ENCODE measurements at places on chromosomes 16 and 17.
A peak's percentile ranks its signal among the peaks of the same experiment; 100 is the strongest.

GRCh38 chr17:58577696-58578095 lies 63.3 kb upstream of the MTMR4 start:
- peak; percentile 83 for DNase-seq

DNA sequence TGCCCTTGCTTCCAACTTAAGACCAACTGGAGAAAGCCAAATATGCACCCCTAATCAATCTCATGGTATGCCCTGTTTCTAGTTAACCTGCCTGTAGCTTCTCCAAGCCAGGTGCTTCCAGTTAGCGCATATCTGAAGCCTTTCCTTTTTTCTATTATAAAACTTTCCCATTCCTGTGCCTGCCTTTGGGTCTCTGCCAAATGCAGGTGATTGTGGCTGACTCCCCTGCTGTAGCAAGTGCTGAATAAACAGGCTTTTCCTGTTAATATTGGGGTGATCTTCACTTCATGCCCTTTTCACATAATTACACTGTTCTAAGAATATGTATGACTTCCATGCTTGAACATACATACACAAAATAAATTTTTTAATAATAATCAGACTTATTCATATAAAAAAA lies 207.4 kb downstream of the TANC2 start:
- no peak for DNase-seq

DNA sequence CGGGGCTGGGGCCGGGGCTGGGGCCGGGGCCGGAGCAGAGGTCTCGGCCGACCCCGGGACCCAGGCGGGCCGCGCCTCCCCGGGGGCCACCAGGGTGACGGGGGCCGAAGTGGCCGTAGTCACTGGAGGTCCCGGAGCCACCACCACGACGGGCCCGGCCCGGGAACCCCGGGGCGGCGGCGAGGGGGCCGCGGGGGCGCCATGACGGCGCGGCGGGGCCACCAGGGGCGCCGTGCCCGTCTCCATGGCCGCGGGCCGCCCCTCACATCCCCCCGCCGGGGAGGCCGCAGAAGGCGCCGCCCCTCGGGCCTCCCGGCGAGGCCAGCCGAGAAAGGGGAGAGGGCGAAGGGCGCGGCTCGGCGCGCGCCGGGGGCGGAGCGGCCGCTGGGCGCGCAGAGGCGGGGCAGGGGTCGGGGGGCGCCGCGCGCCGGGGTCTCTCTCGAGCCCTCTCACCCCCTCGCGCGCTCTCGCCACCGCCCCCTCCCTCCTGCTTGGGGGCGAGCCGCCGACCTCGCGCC lies 297 bp downstream of the TBC1D10B start:
- DNase-seq = no peak

GRCh38 chr16:24125214-24125613 lies 130.9 kb upstream of the CACNG3 start:
- no peak for DNase-seq

GRCh38 chr17:69448431-69449102 lies 34.1 kb downstream of the MAP2K6 start:
- peak; percentile 64 for DNase-seq

DNA sequence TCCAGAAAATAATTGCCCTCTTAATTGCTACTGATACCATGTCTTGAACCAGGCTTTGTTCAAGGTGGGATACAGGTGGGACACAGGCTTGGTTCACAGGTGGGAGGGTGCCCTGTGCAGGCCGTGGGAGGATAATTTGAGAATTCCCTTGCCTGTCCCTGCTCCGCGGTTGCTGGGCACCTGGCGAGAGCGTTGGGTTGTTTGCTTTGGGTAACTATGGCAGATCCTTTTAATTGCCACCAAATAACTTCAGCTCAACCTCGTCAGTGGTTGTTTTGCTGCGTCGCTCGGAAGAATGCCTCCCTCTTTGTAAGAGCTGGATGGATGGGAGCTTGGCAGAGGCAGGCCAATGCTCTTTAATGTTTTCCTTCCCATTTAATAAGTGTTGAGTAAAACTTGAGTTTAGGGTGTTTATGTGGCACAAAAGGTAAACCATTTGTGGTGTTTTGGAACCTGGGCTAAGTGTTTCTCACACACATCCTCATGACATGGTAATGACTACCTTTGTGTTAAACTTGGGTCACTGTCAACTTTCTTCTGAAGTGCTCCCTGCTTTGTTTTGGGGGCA lies 202.5 kb downstream of the MSI2 start:
- peak; percentile 44 for DNase-seq

- no peak for DNase-seq
Observed at GRCh38 chr16:49749816-49750215, 106.1 kb downstream of the ZNF423 start.

- no peak for DNase-seq
Observed at GRCh38 chr17:46984892-46985291, 5.8 kb upstream of the RPRML start.

GRCh38 chr17:67605256-67605912 lies 112.4 kb upstream of the NOL11 start:
- peak; percentile 75 for DNase-seq

- DNase-seq = no peak
Observed at GRCh38 chr17:81176666-81177065, 10.6 kb upstream of the AATK start.

GRCh38 chr17:39054111-39054645 lies 87.0 kb upstream of the FBXO47 start:
- no peak for DNase-seq

DNA sequence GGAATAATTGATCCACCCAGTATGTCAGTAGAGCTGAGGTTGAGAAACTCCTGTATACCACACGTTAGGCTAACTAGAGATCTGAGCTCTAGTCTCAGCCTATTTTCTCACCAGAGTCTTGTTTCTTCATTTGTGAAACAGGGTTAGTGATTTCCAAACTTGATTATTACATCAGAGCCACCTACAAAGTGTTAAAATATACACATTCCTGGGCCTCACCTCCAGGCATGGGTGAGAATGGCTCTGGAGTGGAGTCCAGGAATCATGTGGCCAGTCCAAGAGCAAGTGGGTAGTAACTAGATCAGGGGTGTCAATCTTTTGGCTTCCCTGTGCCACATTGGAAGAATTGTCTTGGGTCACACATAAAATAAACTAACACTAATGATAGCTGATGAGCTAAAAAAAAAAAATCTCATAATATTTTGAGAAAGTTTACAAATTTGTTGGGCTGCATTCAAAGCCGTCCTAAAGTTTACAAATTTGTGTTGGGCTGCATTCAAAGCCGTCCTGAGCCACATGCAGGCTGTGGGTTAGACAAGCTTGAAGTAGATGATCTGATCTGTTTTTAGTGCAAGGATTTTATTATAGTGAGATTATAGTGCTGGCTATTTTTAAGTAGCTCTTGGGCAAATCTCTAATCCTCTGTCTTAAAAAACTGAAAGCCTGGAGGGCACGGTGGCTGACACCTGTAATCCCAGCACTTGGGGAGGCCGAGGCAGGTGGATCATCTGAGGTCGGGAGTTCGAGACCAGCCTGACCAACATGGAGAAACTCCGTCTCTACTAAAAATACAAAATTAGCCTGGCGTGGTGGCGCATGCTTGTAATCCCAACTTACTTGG lies 20.4 kb downstream of the PRCD start:
- DNase-seq = no peak

DNA sequence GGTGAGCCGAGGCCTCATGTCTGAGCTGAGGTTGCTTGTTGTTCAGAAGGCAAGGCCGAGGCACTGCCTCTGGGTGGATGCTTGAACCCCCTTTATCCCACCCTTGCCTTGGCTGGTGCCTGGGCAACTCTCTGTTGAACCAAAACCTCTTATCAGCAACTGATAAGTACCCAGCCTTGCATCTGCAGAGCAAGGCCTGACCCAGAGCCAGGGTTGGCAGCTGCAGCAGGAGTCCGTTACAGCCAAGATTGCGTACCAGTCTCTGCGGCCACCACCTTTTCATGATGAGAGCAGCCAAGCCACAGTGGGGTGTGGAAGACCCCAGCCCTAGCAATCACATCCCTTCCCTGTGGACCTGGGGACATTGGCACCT lies 118.3 kb downstream of the RAB11FIP4 start:
- DNase-seq = no peak

DNA sequence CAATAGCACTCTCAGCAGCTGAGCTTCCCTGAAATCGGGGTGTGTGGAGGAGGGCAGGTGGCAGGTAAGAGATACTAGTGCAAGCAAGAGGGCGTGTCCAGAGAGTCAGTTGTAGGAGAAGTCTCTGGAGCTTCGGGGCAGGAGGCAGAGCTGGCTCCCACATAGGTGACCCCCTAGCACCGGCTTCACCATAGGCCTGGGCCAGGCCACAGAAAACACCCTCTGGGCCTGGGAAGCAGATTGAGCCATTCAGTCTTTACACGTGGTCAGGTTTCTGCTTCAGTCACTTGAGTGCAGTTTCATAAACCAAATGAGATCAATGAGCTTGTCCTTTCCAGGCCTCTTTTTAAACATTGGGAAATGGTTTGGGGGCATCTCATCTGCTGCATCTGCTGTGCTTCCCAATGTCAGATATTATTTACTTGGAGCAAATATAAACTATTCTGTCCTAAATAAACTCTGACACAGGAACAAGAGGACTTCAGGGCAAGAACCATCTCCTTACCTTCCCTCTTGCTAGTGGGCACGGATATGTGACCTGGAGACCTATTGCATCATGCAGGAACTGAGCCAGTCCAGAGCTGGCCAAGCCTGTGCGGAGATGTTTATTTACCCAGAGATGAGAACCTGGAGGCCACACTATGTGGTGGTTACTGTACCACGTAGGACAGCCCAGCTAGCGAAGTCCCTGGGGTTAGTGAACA lies 16.1 kb downstream of the CCR7 start:
- no peak for DNase-seq

DNA sequence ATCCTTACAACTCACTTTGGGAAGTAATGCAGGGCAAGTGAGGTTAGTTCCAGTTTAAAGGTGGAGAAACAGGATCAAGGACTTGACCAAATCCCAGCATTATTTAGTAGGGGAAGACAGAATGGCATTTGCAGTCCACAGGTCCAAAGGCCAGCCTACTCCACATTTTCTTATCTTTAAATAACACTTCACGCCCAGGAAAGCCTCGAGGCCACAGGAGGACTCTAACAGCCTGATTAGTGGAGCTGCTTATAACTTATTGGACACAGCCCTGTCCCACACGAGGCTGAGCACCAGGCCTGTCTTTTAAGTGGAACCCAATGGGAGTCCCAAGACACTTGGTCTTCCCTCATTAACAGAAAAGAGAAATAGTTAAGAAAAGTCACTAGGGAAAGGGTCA lies 12.1 kb upstream of the HYDIN start:
- DNase-seq = no peak

DNA sequence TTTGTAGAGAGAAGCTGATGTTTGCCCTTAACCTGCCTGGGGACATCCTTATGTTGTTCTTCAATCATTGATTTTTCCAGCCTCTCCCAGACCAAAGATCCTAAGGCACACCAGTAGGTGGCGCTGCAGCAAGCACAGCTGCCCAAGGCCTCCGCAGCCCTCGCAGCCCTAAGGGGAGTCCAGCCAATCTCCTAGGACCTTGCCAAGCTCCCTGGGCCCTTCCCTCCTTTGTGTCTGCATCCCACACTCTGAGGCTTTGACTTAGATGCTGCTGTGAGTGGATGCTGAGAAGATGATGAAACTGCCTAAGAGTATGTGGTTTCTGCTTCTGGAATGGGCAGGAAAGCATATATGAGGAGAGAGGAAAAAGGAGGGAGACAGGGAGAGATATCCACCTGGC lies 47.1 kb downstream of the SPACA3 start:
- peak; percentile 58 for DNase-seq

Measured in posterior cingulate gyrus (tissue), 11 donors.